ENCODE measurements at places on chromosomes 11 and 22.

DNA sequence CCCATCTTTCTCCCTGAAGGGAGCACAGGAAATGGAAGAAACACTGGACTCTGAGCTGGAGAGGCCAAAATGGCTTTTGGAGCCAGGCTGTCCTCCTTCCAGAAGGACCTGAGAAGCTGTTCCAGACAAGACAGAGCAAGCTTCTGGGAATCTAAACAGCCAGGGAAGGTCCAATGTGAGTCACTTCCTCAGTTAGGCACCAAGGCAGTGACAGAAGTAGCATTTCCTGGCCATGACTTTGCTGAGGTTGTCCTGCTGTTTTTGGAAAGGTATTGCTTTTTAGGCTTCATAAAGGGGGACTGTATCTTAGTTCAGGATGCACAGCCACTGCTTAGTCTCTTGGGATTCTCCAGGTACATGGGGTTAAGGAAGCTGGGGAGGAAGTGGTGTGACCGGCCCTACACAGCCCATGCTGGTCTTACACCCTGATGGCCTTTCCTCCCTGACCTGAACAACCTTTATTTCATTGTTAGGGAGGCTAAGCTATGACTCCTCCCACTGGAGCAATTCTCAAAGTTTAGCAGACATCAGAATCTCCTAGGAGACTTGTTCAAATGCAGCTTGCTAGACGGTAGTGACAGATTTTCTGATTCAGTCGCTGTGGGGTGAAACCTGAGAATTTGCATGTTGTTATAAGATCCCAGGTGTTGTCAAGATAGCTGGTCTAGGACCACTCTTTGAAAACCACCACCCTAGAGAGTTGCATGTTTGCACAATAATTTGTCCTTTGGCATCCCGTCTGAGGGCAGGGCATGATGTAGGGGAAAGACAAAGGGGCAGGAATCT lies 6.8 kb upstream of the INSC start:
- peaks cover 22% of the 10 kb centered on the region for H3K27me3 ChIP-seq
- H3K4me3 ChIP-seq: no peak overlapping the region
- H3K27ac ChIP-seq: no peak overlapping the region
- no peaks in the 10 kb centered on the region for H3K36me3 ChIP-seq

DNA sequence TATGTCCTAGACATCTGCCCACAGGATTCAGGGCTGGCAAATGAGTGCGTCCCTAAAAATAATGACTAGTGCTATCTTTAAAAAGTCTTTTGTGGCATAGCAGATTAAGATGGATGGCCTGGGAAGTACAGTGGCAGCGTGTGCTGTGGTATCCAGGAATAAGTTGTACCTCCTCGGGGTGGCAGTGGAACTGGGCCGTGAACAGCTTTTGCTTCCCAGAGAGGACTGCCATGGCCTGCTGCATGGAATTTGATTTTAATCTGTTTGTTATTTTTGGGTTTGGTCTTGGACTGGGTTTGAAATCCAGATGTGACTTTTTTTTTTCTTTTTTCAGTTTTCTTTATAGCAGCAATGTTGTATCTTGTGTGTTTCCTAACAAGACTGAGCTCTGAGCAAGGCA lies 71.3 kb upstream of the PARVG start:
- no peaks in the 10 kb centered on the region for H3K27me3 ChIP-seq
- H3K4me1 ChIP-seq: no peaks in the 10 kb centered on the region

DNA sequence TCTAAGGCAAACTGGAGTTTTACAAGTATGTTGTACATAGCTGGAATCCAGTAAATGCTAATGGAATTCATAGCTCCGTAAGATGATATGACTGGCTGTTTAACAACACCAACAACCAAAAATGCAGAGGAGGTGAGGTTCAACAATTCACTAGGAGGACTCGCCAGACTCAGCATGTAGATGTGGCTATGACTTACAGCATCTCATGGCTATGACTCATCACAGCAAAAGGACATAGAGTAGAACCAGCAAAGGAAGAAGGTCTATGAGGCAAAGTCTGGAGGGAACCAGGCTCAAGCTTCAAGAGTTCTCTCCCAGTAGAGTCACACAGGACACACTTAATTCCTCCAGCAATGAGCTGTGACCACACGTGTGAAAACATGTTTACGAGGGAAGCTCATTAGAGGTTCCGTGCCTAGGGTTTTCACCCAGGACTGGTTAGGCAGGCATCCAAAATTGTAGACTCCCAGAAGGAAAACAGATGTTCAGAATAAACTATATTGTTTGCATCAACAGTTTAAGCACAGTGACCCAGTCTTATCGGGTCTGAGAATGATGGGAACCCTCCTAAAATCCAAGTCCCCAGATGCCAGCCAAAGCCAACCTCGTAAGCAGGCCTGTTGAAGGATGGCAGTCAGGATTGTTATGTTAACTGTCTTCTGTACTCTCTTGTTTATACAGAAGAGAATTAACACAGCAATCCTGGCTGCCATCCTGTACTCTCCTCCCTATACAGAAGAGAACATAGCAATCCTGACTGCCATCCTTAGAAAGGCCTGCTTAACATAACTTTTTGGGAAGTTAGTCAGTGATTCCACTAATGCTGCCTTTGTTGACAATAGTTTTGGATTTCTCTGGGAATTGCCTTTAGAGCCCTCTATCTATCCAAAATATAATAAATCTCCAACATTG lies 116.6 kb downstream of the LARGE1 start:
- no peaks in the 10 kb centered on the region for H3K4me1 ChIP-seq
- H3K36me3 ChIP-seq: no peaks in the 10 kb centered on the region
- H3K4me3 ChIP-seq: no peak overlapping the region
- DNase-seq: no peak
- no peaks in the 10 kb centered on the region for H3K27me3 ChIP-seq

DNA sequence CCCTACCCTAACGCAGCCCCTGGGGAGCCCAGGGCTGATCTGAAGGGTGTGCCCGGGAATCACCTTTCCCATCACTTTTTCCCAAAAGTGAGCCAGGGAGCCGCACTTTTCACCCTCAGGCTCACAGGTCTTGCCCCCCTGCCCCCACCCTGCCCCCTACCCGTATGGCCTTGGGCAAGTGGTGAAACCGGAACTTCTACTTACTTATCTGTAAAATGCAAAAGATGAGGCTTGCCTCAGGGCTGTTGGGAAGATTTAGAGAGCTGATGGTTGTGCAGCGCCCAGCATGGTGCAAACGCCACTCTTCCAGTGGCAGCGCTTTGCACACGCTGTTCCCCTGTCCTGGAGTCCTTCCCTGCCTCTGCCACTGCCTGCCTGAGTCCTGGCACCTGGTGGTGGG lies 8.0 kb downstream of the SYT12 start:
- peaks cover 97% of the 10 kb centered on the region for H3K27me3 ChIP-seq
- H3K27ac ChIP-seq: no peak overlapping the region
- H3K4me3 ChIP-seq: no peak overlapping the region
- no peak for DNase-seq

- no peak for DNase-seq
- H3K27ac ChIP-seq: no peak overlapping the region
- no peak overlapping the region for H3K4me3 ChIP-seq
- H3K4me1 ChIP-seq: no peaks in the 10 kb centered on the region
- H3K36me3 ChIP-seq: no peaks in the 10 kb centered on the region
- peaks cover 3% of the 10 kb centered on the region for H3K27me3 ChIP-seq
Observed at GRCh38 chr11:110000031-110000502, 93.1 kb upstream of the ZC3H12C start.

DNA sequence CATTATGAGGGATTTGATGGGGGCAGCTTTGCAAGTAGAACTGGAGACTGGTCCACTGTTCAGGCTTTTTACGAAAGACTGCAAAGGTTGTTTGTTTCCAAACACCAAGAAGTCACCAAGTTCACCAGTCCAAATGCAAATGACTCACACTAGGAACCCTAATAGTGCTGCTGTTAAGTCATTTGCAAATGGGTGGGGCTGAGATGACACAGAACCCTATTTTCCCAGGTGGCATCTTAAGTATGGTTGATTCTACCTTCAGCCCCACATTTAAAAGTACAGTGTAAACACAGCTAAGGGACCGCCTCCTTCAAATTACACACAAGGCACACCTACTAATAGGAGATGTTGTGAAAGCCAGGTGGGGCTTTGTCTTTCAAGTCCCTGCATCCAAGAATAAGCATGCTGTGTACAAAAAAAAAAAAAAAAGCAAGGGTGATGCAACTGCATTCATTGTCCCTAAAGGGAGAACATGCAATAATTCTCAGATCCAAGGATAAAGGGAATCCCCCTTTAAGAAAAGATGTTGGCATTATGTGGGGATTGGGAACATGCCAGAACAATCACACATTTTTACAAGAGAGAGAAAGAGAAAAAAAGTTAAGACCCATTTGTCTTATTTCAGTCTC lies 27.3 kb downstream of the BDNF start:
- no peaks in the 10 kb centered on the region for H3K27me3 ChIP-seq
- H3K36me3 ChIP-seq: no peaks in the 10 kb centered on the region
- H3K4me1 ChIP-seq: no peaks in the 10 kb centered on the region
- DNase-seq: no peak

Measured in activated naive CD4-positive, alpha-beta T cell treated with anti-CD3 and anti-CD28 coated beads, Interleukin-2, amount 10 ng/mL, durations not matched to agents 7 days and 5 days (primary cell).